Inflammatory macrophage treated with lipopolysaccharide for 4 hours (primary cell): ENCODE measurements at places on chromosomes 16 and 17.

DNA sequence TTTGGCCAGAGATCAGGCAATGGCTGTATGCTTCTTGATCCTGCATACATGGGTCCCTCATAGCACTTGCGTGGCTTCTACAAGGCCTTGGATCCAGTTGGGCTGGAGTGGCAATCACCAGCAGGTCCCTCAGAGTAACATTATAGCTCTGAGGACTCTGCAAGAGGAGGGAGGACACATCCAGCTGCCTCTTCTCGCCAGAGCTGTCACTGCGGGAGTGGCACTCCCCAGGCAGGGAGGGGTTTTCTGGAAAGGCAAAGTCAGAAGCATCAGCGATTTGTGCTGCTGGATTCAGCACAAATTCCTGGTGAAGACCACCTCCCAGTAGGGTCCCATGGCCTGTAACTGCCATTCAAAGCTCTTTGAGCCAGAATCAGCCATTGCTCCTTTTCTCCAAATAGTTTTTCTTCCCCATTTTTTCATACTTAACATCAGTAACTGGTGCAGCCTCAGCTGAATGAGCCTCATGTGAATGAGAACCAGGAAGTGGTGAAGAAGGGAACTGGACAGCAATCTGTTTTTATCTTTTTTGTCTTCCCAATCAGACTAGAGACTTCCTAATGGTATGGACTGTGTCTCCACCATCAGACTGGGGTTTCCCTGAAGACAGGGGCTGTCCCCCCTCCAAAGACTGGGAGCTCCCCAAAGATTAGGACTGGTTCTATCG is 40.6 kb upstream of the HOXB13 start:
- DNase-seq: peak; percentile 54

DNA sequence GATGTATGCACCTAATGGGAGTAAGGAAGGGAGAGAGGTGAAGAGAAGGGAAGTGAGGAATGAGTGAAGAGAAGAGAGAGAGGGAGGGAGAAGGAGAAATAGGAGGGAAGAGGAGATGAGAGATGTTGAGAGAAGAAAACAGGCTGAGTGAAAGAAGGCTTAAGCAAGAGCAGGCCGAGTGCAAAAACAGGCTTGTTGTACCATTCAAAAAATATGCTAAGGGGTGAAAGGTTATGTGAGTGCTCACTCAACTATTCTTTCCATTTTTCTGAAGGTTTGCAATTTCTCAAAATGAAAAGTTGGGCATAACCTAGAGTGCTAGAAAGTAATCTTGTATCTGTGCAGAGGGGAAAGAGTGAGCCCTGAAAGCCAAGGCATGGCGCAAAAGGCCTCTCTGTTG is 22.9 kb downstream of the RPGRIP1L start:
- DNase-seq: no peak

- peak; percentile 67 for DNase-seq
These were observed at the start of gene CMTM3 for GRCh38 chr16:66604376-66605176. TSS of gene CMTM3 (plus strand) at chr16:66604704. CDS start at chr16:66604806, 102 bp downstream.

DNA sequence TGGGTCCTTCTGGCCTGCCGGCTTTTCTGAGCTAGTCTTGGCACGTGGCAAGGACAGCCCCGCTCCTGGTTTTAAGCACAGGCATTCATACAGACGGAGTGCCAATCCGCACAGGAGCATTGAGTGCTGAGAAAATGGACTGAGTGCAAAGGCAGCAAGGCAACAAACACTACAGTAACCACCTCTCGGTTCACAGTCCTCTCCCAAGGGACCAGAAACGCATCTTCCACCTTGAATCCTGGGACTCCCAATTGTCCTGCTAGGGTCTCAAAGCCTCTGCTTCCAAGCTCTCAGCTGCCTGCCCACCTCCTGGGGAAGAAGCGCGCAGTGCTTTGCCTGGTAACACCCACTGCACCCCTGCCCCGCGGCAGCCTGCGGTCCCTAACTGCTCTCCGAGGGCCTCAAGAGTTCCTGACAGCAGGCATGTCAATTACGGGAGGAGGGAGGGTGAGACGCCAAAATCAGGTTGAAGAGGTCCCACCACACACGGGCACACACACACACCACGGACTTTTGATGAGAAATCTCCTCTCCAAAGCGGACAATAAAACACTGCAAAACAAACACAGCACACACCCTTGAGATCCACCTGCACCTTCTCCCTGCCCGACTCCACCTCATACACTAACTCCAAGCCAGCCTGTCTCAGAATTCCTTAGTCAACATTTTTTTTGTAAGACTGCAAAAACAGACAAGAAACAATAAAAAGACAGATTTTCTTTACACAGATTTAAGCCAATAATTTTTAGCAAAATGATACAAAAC is 15.0 kb downstream of the SLC16A3 start:
- DNase-seq: no peak

DNA sequence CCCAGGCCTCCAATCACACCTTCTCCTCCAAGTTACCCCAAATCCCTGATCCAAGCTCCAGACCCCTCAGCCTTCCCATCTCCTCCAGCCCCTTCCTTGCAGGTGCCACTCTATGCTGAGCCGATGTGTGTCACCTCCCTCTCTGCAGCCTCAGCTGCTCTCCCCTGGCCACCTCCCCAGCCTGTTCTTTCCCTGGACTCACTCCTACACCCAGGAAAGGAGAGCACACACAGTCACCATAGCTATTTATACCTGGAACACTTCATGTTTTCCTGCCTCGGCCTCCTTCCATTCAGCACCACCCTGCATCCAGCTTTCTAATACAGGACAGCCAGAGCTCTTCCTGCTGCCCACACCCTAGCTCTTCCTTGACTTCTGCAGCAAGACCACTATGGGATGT is 12.5 kb upstream of the TMEM132E start:
- no peak for DNase-seq

DNA sequence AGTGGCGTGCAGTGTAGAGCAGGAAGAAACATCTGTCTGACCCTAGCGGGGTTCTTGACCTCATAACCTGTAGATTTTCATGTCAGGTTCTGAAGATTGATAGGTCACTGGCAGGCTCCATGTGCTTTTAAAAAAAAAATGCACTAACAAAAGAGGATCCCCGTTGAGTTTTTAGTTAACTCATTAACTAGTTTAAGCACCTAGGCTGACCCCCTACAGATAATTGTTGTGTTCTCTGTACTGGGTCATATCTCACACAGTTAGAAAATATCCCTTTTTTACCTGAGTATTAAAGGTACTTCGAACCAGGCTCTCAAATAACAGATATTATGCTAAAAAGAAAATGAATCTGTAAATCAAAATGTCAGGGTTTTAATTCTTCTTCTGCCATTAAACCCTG is 676.6 kb downstream of the CDH11 start:
- no peak for DNase-seq

DNA sequence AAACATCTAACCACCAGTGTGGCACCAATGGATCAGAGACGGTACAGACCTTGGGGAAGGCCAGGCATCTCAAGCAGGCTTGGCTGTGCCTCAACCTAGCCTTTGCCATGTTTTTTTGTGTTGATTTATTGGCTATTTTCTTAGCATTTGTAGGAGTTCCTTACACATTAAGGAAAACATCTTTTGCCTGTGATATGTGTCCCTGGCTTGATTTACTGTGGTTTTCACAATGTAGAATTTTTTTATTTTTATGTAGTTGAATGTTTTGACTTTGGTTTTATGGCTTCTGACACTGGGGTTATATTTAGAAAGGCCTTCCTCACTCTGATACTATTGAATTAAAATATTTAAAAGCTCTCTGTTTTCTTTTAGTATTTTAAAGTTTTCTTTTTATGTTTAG is 132.6 kb downstream of the ZNF423 start:
- DNase-seq: no peak

DNA sequence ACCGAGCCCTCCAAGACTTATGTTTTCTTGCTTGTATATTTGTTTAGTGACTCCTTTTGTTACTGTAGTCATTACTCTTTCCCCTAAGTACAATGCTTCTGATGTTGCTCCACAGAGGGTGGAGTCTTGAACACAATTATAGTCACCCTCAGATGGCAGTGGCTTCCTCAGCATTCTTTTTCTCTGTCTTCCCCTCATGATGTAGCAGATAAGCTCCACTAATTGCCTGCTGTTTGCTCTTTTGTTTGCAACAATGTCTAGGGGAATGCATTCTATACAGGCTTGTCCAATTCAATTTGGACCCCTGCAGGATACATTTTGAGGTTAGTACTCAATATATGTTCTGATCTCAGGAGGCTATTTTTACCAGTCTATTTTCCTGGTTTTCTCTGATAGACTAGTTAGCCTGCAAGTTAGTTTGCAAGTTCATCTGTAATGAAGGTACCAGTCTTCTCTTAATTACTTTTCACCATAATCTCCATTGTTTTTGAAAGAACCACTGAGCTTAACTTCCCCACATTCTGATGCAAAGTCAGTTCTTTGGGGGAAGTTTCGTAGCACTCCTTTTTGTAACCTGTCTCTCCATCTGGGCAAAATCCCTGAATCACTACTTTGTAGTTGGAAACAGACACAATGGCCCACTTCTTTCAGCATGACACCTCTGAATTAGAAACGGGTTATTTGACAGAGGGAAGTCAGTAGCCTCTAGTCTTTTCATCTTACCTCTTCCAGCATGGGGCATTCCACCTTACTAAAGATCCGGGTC is 1509.2 kb downstream of the CDH11 start:
- DNase-seq: no peak

DNA sequence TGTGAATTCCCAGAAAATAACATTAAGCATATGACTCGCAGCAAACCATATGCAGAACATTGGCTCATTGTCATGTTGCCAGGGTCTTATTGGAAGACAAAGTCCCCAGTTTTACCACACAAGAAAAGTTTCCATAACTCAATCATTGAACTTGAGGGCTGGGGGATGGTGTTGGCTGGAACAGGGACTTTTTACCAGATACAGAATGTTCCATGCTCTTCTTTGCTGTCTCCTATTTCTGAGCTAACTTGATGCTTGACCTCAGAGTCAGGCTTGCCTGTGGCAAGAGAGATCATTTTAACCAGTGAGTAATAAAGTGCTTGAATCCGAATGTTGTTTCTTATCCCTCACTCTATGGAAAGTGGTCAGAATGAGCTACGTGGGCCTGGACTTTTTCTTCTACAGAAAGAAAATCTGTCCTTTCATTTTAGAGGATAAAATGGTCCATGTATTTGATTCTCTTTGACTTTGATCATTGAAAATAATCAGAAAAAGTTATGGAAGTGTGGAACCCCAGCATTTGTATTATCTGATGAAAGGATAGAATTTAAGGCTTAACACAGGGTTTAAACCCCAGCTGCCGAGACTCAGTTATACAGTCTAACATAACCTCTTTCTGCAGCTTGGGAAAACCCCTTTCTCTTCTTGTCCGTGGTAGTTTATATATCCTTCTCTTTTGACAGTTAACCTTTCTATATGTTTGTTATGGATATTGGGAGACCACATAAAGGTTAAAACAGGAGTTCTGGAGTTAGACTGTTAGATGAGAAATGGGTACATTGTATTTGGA is 67.0 kb downstream of the TUBD1 start:
- peak; percentile 81 for DNase-seq

DNA sequence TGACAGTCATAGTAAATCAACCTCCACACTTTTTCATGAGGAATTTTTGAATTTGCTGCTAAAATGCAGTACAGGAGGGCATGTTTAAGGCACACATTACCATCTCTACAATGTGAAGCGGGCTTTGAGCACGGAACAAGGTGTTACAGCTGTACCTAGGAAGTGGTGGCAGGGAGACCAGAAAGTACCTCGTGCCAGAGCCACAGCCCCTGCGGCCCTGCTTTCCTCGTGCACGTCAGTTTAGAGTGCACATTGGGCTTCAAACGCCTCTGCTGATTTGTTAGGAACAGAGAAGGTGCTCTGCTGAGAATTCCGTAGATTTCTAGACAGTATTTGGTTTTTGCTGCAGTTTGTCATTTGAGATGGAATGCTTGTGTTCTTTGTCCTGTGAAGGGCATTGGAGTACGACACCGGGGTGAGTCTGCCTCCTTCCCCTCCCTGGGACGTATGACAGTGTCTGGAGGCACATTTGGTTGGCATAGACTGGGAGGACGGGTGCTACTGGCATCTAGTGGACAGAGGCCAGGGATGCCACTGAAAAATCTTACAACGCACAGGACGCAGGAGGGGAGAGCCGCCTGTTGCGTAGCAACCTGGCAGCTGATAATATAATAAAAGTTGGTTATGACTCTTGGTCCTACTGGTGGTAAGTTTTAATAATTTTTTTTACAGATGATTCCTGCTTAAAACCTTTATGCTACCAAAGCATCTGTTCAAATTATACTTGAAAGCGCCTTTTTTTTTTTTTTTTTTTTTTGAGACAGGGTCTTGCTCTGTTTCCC is 9.1 kb downstream of the FOXK2 start:
- peak; percentile 49 for DNase-seq

DNA sequence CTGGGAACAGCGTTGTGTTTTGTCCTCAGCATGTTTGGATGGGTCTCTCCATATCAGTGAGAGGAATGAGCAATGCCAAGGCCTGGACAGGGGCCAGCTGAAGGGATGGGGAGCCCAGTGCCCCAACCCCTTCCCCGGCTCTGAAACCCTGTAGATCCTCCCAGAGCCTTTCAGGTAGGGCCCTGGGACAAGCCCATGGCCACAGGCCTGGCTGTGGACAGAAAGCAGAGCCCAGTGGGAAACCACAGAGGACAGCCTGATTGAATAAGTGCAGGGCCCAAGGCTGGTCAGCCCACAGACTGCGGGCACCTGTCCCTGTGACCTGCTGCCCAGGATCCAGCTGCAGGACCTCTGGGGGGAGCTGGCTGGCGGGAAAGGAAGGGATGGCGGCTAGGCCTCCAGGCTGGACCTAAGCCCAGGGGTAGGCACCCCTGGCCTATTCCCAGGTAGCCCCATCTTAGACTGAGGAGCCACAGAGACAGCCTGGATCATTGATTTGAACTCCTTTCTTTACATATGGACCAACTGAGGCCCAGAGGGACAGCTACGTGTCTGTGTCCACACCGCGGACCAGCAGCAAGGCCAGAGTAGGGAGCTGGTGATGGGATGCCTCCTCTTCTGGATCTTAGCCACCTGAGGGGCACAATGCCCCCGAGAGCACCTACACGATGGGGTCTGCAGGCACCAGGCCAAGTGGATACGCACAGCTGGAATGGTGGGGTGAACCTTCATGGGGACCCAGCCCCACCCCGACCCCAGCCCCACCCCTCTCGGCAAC is 1.3 kb downstream of the CCDC102A start:
- no peak for DNase-seq

GRCh38 chr17:1945621-1946020 is 79.5 kb downstream of the RTN4RL1 start:
- no peak for DNase-seq

DNA sequence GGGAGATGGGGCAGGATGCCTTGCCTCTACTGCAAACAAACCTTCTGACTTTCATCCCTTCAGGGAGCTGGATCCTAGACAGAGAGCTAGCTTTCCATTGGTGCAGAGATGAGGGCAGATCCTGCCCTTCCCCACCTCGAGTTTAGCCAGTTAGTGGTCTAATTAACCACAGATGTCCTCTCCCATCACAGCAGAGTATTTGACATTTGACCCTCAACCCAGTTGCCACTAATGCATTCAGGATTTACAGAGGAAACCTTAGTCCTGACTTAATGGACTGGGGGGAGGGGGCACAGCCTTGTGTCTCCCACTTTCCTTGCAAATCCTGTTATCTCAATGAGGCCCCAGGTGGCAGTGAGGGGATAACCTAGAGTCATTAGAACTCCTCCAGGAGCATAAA is 10.2 kb downstream of the PIP4K2B start:
- DNase-seq: no peak
